ENCODE measurements at places on chromosomes 16 and 17.
A peak's percentile ranks its signal among the peaks of the same experiment; 100 is the strongest.

- no peak for DNase-seq
Observed at GRCh38 chr16:10978871-10979446, 34.6 kb downstream of the CLEC16A start.

- no peak for DNase-seq
Observed at GRCh38 chr17:62718429-62718828, 89.7 kb downstream of the MARCHF10 start.

DNA sequence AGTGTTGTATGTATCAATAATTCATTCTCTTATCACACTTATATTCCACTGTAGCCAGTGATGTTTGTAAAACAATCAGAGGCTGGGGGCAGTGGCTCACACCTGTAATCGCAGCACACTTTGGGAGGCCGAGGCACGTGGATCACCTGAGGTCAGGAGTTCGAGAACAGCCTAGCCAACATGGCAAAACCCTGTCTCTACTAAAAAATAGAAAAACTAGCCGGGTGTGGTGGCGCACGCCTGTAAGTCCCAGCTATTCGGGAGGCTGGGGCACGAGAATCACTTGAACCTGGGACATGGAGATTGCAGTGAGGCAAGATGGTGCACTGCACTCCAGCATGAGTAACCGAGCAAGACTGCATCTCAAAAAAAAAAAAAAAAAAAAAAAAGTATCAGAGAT is 217.0 kb downstream of the CPPED1 start:
- no peak for DNase-seq

DNA sequence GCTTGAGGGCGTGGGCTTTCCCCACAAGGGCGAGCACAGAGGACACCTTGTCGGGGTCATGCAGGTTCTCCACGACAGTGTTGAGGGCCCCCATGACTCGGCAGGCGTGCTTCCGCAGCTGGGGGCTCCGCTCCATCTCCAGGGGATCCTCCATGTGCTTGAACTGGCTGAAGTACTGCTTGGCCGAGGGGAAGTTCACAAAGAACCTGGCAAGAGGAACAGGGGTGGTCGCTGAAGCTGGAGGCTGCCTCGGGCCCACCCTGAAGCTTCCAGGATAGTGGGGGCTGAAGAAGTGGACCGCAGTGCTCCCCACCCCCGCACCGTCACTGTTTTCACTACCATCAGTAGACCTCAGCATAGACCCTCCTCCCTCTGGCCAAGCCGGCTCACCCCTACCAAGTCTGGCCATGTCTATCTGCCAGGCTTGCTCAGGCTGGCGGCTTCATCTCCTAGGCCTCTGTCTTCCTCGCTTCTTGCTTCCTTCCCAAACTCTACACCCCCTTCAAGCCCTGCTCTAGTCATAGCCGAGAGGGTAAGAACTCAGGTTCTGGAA is 5.9 kb downstream of the CYGB start:
- no peak for DNase-seq

DNA sequence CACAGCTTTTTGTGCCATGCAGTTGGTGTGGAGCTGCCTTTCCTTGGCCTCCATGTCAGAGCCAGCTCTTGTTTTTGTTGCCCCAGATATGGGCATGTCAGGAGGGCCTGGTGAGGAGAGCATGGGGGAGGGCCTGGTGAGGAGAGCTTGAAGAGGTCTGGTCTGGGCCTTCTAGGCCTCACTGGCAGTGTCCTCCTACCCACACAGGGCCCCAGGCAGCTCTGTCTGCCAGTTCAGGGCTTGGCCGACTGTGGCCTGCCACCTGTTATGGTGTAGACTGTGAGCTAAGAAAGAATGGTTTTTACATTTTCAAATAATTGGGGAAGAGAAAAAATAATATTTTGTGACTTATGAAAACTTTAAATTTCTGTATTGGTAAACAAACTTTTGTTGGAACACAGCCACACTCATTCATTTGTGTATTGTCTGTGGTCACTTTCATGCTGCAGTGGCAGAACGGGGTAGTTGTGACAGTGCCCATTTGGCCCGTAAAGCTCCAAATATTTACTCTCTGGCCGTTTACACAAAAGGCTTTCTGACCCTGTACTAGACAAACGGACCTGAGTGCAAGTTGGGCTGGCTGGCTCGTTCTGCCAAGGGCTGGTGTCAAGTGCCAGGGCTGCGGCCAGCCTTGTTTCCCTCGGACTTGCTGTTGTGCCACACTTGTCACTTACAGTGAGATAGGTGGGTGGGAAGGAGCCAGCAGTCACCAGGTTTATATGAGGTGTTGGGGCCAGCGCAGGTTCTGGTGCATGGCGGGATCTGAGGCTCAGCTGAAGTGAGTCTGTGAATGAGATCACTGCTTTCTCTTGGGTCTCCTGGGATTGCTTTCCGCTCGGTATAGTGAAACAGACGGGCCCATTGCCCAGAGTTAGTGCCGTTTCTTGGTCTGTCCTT is 18.2 kb downstream of the PGS1 start:
- DNase-seq, result no peak

DNA sequence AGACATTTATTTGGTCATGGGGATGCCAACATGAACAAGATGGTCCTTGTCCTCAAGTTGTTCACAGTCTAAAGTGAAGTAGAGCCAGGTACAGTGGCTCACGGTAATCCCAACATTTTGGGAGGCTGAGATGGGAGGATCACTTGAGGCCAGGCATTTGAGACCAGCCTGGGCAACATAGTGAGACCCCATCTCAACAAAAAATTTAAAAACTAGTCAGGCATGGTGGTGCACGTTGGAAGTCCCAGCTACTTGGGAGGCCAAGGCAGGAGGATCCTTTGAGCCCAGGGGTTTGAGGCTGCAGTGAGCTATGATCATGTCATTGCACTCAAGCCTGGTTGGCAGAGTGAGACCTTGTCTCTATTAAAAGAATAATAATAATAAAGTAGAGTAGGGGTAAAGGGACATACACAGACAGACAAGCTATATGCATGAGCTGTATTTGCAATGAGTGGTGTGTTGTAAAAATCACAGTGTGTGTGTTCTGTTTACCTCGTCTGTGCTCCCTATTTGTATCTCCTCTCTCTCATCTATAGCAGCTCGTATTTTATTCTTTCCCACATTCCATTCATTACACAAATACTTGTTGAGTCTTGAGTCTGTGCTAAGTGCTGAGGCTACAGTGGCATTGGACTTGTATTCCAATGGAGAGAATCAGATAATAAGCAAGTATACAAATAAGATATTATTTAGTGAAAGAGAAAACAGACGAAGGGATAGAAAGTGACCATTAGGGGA is 73.9 kb upstream of the DHX40 start:
- DNase-seq, result no peak

GRCh38 chr16:85491058-85491771 is 121.9 kb upstream of the GSE1 start:
- peak; percentile 7 for DNase-seq

- no peak for DNase-seq
Observed at GRCh38 chr17:82245134-82246039, 16.5 kb downstream of the SLC16A3 start.

GRCh38 chr16:62272035-62272434 is 235.8 kb upstream of the CDH8 start:
- no peak for DNase-seq

DNA sequence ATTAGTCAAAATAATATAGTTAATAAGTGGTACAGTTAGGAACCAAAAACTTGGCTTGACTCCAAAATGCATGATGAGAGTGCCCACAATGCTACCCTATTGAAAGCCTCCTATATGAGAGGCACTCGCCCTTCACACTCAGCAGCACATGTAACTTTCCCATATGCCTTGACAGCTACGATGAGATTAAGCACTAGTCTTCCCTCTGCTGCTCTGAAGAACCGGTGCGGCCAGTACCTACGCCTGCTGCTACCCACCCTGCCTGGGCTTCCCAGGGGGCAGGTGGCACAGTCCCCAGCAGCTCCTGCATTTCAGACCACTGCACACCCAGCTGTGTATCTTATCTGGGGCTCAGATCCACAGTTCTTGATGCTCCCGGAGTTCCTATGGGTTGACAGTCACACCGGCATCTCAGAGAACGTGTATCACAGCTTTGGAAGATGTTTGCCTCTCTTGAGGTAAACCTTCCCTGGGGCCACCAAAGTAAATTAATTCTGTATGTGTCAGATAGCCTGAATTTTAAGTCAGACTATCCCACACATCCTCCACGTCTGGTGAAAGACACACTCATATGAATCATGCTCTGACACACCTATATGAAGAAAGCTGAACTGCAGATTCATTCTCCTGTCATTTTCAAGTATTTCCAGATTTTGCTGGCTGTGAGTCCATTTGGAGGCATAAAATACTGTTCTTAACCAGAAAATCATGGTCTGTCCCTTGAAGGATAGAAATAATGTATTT is 77.8 kb downstream of the MYH10 start:
- DNase-seq, result no peak

GRCh38 chr17:68238164-68238870 is 9.5 kb upstream of the AMZ2 start:
- no peak for DNase-seq

DNA sequence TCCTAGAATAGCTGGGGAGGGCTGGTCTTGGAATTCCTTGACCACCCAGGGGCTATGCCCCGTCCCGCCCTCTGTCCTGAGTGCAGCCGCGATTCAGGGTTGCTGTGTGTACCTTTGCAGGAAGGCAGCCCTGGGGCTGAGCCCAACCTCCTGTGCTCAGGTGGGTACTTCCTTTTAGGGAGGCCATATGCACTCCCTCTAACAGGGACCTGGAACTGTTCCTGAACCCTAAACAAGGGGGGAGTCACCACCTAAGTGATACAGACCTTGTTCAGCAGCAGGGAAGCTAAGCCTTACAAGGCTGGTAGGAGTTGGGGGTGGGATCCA is 24.6 kb downstream of the LLGL2 start:
- no peak for DNase-seq

- no peak for DNase-seq
Observed at GRCh38 chr16:87169509-87169995, 147.6 kb downstream of the C16orf95 start.

GRCh38 chr17:72342627-72343527 is 222.1 kb downstream of the SOX9 start:
- no peak for DNase-seq

- no peak for DNase-seq
Observed at GRCh38 chr16:48576927-48577326, 33.1 kb downstream of the N4BP1 start.

GRCh38 chr16:27363797-27364196 is 38.2 kb upstream of the IL21R start:
- DNase-seq, result no peak

GRCh38 chr17:75902406-75902805 is 2.3 kb downstream of the MRPL38 start:
- no peak for DNase-seq

- no peak for DNase-seq
Observed at GRCh38 chr17:79866791-79867518, 27.7 kb upstream of the CBX4 start.

- DNase-seq, result no peak
Observed at GRCh38 chr17:48244121-48244711, 136.7 kb downstream of the SNX11 start.

- DNase-seq, result no peak
Observed at GRCh38 chr16:85152414-85153030, 40.2 kb upstream of the CIBAR2 start.

DNA sequence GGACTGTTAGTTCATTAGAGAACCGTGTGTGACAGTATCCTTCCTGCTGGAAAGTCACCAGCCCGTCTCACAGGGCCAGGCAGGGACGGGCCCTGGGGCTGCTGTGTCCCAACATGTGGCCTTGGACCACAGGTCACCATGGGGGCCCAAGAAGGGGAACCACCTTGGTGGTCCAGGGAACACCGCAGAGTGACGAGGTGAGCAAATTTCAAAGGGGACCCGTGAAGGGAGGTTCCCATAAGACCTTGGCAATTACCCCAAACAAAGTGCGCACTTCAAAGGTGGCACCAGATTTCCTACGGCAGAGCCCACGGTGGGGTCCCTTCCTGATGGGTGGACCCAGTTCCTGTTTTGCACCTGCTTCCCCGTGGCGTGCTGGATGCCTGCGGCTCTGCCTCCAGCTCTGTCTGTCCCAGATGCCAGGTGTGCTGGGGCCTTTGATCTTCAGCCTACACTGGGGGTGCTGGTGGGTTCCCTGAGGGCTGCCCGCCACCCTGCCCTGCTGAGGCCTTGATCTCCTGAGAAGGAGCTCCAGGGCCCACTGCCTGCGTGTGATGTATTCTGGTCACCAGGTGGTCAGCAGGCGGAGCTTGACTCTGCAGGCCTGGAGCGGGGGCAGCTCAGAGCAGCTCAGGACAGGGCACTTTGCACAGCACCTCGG is 27.0 kb downstream of the SLC7A5 start:
- DNase-seq, result no peak

GRCh38 chr16:11405331-11406176 is 60.3 kb downstream of the RMI2 start:
- DNase-seq, result no peak

- no peak for DNase-seq
Observed at GRCh38 chr16:52718046-52718445, 171.1 kb upstream of the TOX3 start.

DNA sequence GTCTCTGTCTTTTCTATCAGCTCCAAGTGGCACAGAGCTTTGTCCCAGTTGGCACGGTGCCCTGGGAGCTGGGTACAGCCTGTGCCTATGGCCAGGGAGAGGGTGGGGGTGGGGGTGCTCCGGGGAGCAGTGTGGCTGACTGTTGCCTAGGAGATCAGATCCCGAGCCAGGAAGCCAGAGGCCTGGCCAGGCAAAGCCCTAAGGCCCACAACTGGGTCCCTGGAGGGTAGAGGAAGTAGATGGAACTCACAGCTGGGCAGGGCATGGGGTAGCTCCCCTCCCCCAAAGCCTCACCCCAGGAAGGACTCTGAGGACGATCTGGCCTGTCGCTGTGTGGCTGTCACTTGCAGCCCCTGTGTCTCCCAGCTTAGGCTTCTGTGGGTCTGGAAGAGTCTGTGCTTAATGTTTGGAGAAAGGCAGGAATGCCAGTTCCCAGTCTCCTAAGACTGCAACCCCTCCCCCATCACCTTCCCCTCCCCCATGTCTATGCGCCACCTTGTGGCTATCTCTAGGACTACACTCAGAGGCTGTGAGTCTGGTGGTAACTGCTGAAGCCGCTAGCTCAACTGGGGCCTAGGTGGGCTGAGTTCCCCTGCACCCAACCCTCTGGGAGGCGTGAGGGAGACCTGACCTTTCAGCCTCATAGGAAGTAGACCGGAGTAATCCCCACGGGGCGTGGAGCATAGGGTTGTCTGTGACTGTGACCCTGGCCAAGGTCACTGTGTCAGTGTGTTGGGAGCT is 12.6 kb downstream of the THRA start:
- no peak for DNase-seq

GRCh38 chr16:243348-243747 is 8.7 kb downstream of the FAM234A start:
- no peak for DNase-seq

GRCh38 chr17:2613089-2613808 is 19.8 kb downstream of the PAFAH1B1 start:
- no peak for DNase-seq

- DNase-seq, result no peak
Observed at GRCh38 chr17:20281860-20282259, 185.5 kb downstream of the LGALS9B start.

DNA sequence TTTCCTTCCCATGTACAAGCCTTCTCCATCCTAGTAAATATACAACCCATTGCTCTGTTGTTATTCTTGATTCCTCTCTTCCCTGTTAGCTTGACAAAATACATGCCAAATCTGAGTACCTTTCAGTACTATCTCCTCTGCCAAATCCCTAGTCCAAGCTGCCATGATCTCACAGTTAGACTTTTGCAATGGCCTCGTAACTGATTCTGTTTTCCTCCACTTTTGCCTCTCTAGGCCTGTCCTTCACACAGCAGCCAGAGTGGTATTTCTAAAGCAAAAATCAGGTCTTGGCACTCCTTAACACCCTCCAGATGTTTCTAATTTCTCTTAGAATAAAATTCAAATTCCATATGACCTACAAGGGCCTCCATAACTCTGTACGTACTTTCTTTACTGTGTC is 153.0 kb upstream of the RBL2 start:
- DNase-seq, result no peak

- DNase-seq, result no peak
Observed at GRCh38 chr17:43428524-43428923, 29.7 kb downstream of the ARL4D start.
